IPS DF 19.7 (cell line): ENCODE measurements at places on chromosomes 1 and 21.
A peak's percentile ranks its signal among the peaks of the same experiment; 100 is the strongest.

DNA sequence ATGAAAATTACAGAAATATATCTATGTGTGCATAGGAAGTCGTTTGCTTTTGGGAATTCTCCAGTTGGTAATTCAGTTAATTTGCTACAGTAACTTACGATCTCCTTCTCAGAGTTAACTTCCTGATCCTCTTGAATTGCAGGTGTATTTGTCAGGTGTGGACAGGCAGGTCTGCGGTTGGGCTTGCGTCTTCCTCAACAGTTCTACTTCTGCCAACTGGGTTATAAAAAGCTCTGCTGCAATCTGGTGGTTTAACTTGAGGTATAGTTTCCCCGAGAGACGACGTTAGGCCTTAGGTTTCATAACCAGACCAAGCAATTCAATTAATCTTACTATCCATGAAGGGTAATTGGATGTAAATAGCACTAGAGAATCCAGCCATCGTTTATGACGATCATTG is 88.2 kb downstream of the GABPA start:
- no peak for DNase-seq

DNA sequence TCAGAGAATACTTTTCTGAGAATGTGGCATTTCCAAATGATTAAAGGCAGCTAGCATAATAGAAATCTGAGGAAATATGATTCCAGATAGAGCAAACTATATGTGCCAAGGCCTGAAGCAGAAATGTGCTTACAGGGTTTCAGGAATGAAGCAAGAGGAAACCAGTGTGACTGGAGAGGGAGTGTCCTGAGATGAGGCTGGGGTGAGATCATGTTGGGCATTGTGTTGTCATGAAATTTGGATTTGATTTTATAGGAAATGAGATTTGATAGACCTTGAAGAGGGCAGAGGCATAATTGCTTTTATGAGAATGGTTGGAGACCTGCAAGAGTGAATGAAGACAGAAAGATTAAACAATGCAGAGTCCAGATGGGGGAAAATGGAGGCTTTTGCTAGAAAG is 338.1 kb upstream of the SNX7 start:
- no peak for DNase-seq

DNA sequence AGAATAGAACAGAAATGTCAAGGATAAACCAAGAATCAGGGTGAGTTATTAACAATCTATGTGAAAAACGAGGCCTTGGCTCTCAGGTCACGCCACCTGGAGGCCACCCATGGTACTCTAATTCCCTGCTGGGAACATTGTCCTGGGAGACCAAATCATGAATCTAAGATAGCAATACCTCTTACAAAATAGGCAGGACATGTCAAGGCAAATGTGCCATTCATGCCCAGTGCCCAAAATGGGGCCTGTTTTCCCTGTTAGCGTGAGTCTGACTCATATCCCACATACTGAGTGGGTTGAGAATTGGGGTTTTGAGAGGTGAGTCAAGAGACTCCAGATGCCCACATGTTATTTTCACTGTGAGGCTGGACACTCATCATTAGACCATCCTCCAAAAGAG is 380.8 kb downstream of the HHIPL2 start:
- DNase-seq: no peak

DNA sequence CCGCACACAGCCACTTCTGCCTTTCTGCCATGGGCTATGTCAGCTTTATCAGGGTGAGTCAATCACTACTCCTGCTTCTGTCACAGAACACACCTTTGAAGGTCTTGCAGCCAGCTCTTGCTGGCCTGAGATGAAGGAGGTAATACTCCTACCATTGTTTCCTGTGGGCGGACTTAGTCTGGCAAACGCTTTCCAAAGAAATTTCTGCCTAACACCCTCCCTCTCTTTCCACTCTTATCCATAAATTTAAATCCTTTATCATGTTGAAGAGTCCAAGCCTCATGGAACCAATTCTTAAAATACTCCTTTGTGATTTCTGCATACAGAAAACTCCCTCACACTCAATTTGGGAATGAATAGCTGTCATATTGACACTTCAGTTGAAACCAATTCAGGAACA is 633.1 kb upstream of the CHRM3 start:
- DNase-seq: peak; percentile 3

GRCh38 chr1:157584503-157584902 is 13.4 kb downstream of the FCRL4 start:
- DNase-seq: no peak

DNA sequence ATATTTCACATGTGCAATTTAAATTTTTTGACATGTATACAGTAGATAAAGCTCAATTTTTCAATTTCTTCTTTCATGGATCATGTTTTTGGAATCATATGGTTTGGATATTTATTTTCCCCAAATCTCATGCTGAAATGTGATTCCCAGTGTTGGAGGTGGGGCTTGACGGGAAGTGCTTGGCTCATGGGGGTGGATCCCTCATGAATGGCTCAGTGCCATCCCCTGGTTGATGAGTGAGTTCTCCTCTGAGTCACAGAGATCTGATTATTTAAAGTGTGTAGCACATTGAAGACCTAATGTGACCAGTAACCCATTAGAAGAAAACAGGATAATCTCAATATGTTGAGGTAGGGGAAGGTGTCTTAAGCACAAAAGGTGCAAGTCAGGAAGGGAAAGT is 9.1 kb upstream of the IFI16 start:
- no peak for DNase-seq

DNA sequence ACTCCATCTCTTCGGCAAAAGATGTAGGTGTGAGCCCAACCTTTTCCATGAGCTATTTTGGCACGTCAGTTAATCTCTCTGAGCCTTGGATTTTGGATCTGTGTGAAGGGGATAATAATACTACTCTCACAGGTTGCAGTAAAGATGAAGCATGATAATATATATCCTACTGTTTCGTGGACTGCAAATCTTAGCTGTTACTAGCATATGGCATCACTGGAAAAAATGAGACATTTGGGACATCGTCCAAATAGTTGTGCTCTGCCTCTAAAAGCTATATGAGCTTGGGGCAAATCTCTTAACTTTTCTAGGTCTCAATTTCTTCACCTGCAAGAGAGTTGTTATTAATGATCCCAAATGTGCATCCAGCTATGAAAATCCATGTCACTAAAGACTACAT is 147.4 kb upstream of the ZRANB2 start:
- DNase-seq: no peak

- DNase-seq: no peak
Observed at GRCh38 chr1:247680171-247680570, 632 bp upstream of the OR13G1 start.

DNA sequence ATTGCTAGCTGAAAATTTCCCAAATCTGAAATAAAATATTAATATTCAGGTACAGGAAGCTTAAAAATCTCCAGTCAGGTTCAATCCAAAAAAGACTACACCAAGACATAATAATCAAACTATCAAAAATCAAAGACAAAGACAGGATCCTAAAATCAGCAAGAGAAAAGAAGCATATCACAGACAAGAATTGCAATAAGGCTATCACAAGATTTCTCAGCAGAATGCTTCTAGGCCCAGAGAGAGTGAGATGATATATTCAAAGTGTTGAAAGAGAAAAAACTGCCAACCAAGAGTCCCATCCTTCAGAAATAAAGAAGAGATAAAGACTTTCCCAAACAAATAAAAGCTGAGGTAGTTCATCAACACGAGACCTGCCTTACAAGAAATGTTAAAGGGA is 5.0 kb upstream of the SELP start:
- DNase-seq: no peak

GRCh38 chr1:42904434-42904833 is 54.2 kb downstream of the SLC2A1 start:
- DNase-seq: no peak

DNA sequence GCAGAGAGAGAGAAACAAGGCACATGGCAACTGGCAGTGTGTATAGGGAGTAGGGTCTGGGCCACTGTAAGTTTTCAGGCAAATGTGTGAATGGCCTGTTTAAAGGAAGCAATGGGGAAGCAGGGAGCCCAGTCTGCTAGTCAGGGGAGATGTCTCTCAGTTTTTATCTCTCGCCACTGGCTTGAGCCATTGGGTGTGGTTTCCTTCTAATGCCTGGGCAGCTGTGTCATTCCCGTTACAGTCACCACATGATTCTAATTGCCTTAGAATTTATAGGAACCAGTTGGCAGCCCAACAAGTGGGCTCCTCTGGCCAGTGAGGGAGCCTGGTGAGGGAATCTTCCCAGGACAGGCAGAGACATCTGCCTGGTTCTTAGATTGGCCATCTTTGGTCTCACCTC is 182.4 kb downstream of the DISC1 start:
- no peak for DNase-seq

GRCh38 chr1:82858031-82858430 is 1057.3 kb downstream of the ADGRL2 start:
- no peak for DNase-seq

GRCh38 chr1:159945483-159946241 is at the start of gene IGSF9:
Gene IGSF9, minus strand, starts transcription at chr1:159945613. Its CDS starts 2,159 bp downstream, at chr1:159943454.
- no peak for DNase-seq

DNA sequence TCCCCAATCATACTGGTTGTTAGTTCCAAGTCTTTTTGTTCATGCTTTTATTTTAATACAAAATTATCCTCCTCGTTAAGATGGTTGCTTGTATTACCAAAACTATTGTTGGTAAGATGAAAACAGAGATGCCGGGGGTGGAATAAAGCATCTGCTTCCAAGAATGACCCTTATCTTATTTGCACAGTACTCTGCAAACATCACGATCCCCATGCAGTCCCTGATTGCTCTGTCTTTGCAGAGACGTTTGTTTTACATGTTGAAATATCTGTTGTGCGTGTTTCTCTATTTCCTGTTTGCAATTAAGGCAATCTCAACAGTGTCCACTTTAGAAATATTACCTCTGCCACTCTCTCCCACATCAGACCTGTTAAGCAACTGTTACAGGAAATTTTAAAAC is 141.3 kb upstream of the NCAM2 start:
- no peak for DNase-seq
